Stimulated activated CD4-positive, alpha-beta T cell treated with anti-CD3 and anti-CD28 coated beads, Interleukin-15, amount 100 ng/mL, for 24 hours (primary cell): ENCODE measurements at places on chromosomes 6 and 20.
A peak's percentile ranks its signal among the peaks of the same experiment; 100 is the strongest.

- no peak for DNase-seq
These were observed 497.2 kb downstream of the BCKDHB start for GRCh38 chr6:80603679-80604078.

DNA sequence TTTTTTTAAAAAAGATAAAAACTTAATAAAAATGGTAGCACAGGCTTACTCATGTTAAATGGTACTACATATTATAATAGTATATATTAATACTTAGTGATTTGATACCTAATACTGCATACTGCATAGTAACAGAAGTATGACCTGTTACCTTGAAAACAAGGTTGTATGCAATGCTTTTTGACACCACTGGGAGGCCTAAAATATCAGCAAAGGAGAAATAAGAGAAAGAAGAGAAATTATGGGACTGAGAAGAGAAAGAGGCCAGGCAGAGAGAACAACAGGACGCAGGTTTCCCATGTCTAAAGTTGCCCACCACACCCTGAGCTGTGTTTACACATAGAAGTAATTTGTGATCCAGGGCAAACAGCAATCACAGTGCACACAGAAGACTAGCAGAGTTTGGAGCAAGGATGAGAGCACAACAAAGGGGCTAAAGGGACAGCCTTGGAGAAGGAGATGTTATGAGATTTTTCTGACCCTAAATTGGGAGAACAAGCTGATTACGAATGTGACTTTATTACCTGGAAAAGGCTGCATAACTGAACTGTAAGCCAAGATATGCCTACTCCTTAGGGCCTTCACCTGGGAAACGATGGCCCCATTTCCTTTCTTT, 73.2 kb downstream of the ROS1 start:
- DNase-seq, result no peak

- no peak for DNase-seq
These were observed 12.1 kb downstream of the PTCHD4 start for GRCh38 chr6:48098923-48099322.

- DNase-seq, result peak; percentile 53
These were observed 113.1 kb downstream of the FYN start for GRCh38 chr6:111759836-111760785.

GRCh38 chr6:14135893-14136539, 18.4 kb downstream of the CD83 start:
- DNase-seq, result no peak

- no peak for DNase-seq
These were observed 83.8 kb downstream of the GJA10 start for GRCh38 chr6:89977808-89978748.

DNA sequence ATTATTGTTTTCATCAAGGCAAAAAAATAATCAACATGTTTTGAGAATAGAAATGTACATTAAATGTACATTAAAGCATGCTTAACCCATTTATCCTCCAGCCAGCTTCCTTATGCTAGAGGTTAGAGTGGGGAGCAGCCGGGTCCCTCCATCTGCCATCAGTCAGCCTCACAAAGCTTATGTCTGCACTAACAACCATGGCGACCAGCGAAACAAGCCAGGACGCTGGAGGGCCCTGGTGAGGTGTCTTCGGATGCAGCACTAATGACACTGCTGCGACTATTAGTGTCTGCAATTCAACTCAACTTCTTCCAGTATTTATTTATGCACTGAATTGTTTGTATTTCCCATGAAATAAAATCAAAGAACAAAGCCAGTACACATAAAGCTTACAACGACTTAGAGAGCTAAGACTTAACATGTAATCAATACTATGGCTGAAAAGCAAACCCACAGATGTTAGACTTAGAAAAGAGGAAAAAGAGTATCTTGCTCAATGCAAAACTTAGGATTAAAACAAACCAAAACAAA, 6.8 kb downstream of the CLDN20 start:
- DNase-seq, result no peak

- no peak for DNase-seq
These were observed 15.0 kb downstream of the MAP7 start for GRCh38 chr6:136535017-136535765.

- DNase-seq, result no peak
These were observed 12.8 kb downstream of the RGS17 start for GRCh38 chr6:153117986-153118879.

- no peak for DNase-seq
These were observed at the start of gene CLVS2 for GRCh38 chr6:122995921-122996793. Gene CLVS2 (plus strand): TSS chr6:122996235. CDS start chr6:122997778, 1,543 bp downstream.

- no peak for DNase-seq
These were observed 164.0 kb upstream of the DTNBP1 start for GRCh38 chr6:15826814-15827318.

DNA sequence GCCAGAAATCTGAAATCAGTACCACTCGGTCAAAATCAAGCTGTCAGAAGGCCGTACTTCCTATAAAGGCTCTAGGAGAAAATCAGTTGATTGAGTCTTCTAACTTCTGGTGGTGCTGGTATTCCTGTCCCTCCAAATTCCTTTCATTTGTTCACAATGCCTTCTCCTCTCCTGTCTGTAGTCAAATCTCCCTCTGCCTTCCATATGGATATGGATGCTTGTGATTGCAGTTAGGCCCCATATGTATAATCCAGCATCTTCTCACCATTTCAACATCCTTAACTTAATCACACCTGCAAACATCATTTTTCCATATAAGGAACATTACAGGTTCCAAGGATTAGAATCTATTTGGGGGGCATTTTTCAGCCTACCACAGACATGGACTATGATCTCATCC, 287.8 kb upstream of the THEMIS start:
- no peak for DNase-seq

GRCh38 chr20:58618351-58619076, 32.6 kb upstream of the STX16 start:
- no peak for DNase-seq

DNA sequence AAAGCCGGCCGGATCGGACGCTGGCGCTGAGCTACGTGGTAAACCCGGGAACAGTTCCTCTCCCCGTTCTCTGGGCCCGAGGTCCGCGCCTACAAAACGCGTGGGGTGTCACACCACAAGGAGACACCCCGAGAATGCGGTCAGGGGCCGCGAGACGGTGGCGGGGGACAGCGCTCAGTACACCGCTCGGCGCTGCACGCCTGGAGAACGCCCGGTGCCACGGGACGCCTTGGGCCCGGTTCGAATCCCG, 670 bp downstream of the NCOA5 start:
- peak; percentile 76 for DNase-seq

DNA sequence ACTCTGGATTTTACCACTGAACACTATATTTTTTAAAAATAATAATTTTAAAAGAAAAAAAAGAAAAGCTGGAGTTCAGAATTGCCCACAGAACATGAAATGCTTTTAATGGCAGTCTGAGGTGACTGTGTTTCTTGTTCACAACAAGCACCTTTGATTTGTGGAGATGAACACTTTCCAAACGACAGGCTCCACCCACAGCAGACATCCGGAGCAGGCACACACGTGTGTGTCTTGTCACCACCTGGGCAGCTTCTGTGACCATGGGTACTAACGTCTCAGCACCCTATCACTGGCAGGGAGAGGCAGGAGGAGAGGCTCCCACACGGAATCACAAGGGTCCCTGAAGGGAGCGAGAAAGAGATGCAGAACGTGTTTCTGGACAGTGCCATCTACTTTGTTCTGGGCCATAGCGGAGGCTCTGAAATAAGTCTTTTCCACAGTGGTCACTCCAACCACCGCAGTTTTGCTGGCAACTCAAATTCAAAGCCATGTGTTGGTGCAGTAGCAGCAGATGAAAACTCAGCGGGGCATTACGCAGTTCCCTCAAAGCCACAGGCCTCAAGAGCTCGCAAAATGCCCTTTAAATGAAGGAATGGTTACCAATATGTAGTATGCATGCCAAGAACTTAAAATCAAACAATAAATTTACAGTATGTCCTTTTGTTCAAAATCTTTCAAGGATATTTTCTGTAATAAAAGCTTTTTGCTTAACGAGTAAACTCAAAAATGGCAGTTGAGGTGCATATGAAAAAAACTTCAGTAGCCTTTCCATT, 242.2 kb downstream of the FOXC1 start:
- DNase-seq, result no peak

DNA sequence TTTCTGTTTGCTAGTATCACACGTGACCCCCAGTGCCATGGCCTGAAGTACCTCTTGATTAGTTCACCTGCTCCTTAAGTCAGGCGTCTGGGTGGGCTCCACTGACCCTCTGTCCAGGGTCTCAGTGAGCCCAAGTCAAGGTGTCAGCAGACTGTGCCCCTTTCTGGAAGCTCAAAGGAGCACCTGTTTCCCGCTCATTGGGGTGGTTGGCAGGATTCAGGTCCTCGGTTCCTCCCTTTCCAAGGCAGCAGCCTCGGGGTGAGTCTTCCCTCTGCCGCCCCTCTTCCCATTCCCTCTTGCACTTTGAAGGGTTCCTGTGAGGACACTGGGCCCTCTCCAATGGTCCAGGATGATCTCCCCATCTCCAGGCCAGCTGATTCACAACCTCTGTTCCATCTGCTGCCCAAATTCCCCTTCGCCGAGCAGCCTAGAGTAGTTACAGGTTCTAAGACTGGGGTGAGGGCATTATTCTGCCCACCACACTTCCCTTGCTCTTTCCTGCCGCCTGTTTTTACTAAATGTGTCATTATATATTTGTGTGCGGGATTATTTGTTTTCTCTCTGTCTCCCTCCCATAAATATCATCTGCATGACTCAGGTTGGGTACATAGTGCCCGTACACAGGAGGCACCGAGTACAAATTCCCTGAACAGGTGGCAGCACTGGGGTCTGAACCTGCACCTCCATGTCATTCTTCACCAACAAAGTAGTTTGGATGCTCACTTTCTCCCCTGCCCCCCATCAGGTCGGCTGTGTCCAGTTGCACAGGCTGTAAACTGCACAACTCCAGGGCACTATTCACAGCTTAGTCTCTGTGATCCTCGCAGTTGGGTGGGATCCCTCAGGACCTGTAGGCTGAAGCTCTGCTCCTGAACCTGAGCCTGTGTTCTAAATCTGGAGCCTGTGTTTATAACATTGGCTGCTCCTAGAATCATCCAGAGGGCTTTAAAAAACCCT, 58.5 kb downstream of the RBM38 start:
- DNase-seq, result no peak

DNA sequence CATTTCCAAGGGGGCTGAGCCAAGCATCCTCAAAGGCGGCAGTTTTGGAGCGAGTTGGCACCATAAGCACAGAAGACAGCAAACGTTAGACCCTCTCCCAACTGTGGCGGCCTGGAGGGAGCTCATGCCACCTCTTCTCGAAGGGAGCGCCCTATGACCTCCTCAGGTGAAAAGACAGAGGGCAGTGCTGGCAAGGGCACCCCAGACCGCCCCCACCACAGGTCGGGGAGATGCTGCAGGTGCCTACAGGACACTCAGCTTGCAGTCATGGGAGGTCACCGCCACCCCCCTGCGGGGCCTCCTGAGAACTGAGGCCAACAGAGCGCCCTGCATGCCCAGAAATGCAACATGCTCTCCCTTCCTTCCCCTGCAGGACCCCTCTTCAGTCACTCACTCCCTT, 45.1 kb upstream of the BHLHE23 start:
- no peak for DNase-seq

- DNase-seq, result no peak
These were observed 37.1 kb downstream of the MAN1A1 start for GRCh38 chr6:119312441-119312840.

DNA sequence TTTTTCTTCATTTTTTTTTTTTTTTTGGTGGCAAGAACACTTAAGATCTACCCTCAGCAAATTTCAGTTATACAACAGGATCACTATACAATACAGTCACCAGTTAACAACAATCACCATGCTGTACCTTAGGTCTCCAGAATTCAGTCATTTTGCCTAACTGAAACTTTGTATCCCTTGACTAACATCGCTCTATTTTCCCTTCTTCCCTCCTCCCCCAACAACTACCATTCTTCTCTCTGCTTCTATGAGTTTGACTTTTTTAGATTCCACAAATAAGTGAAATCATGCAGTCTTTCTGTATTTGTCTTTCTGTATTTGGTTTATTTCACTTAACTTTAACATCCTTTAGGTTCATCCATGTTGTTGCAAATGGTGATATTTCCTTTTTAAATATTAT, 42.4 kb upstream of the DOK5 start:
- DNase-seq, result no peak
